ENCODE measurements at places on chromosomes 2 and 18.

GRCh38 chr18:24995056-24995455 lies 356.9 kb downstream of the ZNF521 start:
- no peak for DNase-seq

- DNase-seq: no peak
Observed at GRCh38 chr2:176514805-176515500, 245.7 kb downstream of the MTX2 start.

DNA sequence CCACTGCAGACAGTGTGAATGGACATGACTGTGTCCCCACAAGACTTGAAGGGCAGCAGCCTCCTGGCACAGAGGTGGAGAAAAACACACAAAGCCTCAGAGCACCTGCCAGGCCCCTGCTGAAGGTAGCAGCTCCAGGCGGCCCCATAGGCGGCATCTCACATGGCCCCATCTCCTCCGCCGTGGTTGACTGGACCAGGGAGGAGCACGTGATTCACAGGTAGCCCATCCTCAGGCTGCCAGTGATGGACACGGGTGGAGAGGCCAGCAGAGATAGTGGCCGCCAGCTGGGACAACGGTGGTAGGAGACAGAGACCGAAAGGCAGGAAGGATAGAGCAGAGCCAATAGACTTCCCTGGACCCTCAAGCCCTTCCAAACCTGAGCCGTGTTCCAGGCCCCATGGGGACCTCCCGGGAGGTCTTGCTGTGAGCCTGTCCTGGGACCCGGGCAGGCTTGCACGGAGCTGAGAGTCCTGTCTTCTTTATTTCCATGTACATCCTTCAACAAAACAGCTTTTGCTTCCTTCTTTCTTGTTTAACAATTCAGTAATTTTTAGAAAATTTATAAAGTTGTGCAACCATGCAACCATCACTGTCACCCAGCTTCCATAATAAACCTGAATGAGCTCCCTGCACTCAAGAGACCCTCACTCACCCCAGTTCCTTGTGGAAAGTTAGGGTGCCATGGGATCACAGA lies 26.9 kb downstream of the GPR55 start:
- no peak for DNase-seq

GRCh38 chr2:84619794-84620371 lies 103.6 kb downstream of the DNAH6 start:
- no peak for DNase-seq

DNA sequence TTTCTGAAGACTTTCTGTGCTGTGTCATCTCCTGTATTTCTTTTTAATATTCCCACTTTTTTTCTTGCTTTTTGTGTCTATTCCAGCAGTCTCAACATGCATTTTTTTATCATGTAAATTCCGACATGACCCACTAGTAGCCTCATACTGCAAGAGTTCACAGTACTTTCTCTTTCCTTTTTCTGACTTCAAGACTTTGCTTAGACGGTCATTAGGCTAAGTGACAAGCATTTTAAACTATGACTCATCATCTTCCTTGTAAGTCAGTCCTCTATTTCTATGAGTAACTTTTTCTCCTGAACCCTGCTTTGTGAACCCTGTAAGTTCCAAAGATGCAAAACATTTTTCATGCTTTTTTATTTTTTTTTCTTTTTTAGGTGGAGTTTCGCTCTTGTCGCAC lies 381.2 kb downstream of the TXNL1 start:
- no peak for DNase-seq

DNA sequence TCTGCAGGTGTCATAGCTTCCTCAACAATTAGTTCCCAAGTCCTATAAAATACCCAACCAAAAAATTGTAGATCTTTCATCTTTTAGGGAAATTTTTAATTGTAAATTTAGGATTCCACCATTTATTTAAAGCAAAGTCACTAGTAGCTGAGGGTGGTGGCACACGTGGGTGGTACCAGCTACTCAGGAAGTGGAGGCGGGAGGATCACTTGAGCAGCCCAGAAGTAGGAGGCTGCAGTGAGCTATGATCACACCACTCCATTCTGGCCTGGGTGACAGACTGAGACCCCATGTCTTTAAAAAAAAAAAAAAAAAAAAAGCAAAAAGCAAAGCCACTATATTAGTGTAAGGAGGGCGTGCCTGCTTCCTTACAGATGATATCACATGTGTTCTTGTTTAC lies 60.3 kb upstream of the GREB1L start:
- no peak for DNase-seq

Measured in ACHN (cell line).